ENCODE measurements at places on chromosomes 3 and 15. TPM values are rescaled to one million over a fixed set of nuclear protein-coding genes. Genes with fewer than 3 reads are reported as not detected.

FHIT gene
- total RNA-seq = 5.4 TPM

TPRG1 gene
- total RNA-seq = 3.4 TPM

CD96 gene
- 0.36 TPM for total RNA-seq

TUSC7 gene
- total RNA-seq = not detected

MESP2 gene
- 0.27 TPM for total RNA-seq

GCHFR gene
- total RNA-seq = 3.4 TPM

POMGNT2 gene
- total RNA-seq = 16.2 TPM

ACTC1 gene
- 4.7 TPM for total RNA-seq

ATRIP gene
- 7.3 TPM for total RNA-seq

SMCO1 gene
- total RNA-seq = not detected
